ENCODE measurements at places on chromosomes 6 and 20. TPM values are rescaled to one million over a fixed set of nuclear protein-coding genes. Genes with fewer than 3 reads are reported as not detected.
A peak's percentile ranks its signal among the peaks of the same experiment; 100 is the strongest.

MUC22 gene
- not detected for total RNA-seq

GRCh38 chr20:38804221-38804620 lies 1.3 kb upstream of the PPP1R16B start:
- no peak for DNase-seq

- no peak for DNase-seq
These were observed 94.2 kb downstream of the FAM50B start for GRCh38 chr6:3943331-3943765.

- DNase-seq, result no peak
These were observed 97.4 kb upstream of the IFNGR1 start for GRCh38 chr6:137316626-137317025.

DNA sequence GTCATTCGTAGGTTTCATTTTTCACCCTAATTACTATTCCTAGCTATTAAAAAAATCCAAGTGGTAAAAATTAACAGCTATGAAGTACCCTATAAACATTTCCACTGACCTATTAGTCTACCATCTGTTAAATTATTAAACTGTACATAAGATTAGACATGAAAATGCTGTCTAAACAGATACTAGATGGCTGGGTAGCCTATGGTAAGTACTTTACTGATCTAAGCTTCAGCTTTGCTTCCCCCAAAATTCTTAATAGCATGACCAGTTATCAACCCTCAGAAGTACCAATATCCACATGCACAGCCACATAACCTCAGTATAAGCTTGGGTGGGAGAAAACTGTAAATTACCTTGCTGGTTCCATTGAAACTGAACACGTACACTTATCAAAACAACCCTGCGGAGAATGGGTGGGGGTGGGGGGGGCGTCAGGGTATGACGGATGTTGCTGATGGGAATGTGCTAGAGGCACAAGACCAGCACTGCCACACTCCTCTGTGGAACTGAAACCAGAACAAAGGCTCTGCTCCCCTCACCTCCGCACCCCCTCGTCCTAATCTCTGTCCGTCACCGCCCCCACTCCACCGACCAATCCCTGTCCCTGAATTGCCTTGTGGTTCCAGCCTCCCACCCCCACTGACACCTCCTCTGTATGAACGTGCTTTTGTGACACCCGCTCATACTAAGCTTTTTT lies 45.3 kb downstream of the B4GALT5 start:
- peak; percentile 66 for DNase-seq

ECT2L gene
- total RNA-seq, result 0.30 TPM

CENPW gene
- 7.4 TPM for total RNA-seq

DNA sequence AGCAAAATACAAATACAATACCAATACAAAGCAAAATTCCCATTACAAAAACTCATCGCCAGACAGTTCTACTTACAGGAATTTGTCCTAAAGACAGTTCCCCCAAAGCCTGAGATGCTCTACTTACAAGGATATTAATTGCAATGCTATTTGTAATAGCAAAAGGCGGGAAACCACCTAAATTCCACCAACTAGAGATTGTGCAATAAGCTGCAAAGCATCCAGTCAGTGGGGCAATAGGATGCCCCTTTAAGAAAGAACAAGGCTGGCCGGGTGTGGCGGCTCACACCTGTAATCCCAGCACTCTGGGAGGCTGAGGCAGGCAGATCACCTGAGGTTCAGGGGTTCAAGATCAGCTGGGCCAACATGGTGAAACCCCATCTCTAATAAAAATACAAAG lies 39.1 kb downstream of the FAM209B start:
- no peak for DNase-seq

DNA sequence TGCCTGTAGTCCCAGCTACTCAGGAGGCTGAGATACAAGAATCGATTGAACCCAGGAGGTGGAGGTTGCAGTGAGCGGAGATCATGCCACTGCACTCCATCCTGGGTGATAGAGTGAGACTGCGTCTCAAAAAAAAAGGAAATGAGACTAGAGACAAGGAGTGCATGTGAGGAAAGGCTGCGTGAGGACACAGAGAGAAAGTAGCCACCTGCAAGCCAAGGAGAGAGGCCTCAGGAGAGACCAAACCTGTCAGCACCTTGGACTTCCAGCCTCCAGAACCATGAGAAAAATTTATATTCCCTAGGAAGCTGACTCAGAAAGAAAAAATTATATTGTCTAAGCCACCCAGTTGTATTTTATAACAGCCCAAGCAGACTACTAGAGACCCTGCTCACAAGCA lies 7.4 kb upstream of the BEND3 start:
- DNase-seq, result no peak

- DNase-seq, result no peak
These were observed 64.6 kb downstream of the MAN1A1 start for GRCh38 chr6:119284861-119285521.

- no peak for DNase-seq
These were observed 43.0 kb downstream of the GOPC start for GRCh38 chr6:117559299-117559698.

GRCh38 chr6:35183935-35184334 lies 29.8 kb upstream of the SCUBE3 start:
- no peak for DNase-seq

GRCh38 chr6:28311139-28311823 lies 24.7 kb downstream of the ZSCAN31 start:
- no peak for DNase-seq

GRCh38 chr6:140871911-140872310 lies 1260.8 kb upstream of the GJE1 start:
- no peak for DNase-seq

- no peak for DNase-seq
These were observed 393.1 kb upstream of the ID4 start for GRCh38 chr6:19444041-19444440.

GRCh38 chr6:52577022-52577777 lies at the start of gene TRAM2:
Gene TRAM2 (minus strand): TSS chr6:52577060. CDS start chr6:52576915, 145 bp downstream.
- DNase-seq, result peak; percentile 90

- peak; percentile 48 for DNase-seq
These were observed 7.5 kb upstream of the FOXC1 start for GRCh38 chr6:1602049-1602713.

GRCh38 chr6:135535989-135536414 lies 38.5 kb upstream of the AHI1 start:
- DNase-seq, result no peak

DNA sequence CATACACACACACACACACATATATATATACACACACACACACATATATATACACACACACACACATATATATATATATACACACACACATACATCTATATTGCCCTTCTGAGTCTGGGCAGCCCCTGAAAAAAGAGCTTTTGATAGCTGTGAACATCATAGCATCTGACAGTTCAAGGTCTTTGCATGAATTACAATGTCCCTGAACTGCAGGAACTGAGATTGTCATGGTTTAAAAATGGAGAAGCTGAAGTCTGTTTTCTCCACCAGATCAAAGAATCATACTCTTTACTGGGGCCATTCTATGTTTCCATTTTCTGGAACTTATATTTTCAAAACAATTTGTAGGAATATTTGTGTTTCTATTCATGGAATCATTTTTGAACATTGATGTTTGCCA lies 189.8 kb downstream of the ZDHHC14 start:
- DNase-seq, result no peak

DNA sequence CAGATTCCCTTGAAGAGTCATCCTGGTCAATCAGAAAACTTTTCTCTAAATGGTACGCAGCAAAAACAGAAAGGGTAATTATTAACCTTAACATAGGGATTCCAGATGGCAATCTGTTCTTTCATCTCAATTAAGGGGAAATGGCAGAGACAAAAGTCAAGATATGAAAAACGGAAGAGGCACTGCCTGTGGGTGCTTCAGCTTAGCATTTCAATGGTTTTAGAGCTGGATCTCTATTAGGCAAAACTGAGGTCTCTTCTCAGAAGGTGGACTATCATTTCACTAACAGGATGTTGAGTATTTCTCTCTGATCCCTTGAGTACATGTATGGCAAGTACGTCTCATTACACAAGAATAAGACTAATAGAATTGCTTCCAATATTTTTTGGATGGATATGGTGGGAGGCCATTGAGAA lies 296.9 kb downstream of the HIVEP2 start:
- no peak for DNase-seq

TRAPPC3L gene
- 0.36 TPM for total RNA-seq

DNA sequence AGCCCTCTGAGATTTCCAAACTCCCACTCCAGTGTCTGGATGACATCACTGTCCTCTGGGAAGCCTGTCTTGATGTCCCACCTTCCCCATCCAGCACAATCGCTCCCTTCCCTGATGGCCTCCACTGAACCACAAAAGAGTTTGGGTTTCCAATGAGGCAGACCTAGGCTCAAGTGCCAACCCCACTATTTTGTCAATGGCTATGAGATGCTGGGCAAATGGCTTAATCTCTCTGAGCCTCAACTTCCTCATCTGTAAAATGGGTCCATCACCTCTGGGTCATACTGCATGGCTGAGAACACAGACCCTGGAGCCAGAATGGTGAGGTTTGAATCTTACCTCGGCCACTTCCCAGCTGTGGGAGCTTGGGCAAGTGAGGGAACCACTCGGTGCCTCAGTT lies 11.7 kb downstream of the SLC13A3 start:
- DNase-seq, result no peak

DNA sequence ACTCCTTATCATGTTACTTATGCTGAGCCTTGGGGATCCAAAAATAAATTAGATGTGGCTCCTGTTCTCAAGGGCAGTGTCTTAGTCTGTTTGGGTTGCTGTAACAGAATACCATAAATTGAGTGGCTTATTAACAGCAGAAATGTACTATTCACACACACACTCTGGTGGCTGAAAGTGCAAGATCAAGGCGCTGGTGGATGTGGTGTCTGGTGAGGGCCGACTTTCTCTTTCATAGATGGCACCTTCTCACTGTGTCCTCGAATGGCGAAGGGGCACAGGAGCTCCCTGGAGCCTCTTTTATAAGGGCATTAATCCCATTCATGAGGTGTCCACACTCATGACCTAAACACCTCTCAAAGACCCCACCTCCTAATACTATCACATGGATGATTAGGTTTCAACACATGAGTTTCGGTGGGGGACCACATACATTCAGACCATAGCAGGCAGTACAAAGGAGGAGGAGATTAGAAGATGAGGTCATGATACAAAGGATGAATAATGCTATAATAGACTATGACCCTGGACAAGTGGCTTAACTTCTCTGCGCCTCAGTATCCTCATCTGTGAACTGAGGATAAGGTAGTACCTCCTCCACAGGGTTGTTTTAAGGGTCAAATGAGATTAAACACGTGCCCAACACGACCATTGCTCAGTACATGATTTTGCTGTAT lies 34.1 kb downstream of the RPP40 start:
- DNase-seq, result no peak

GRCh38 chr6:151430886-151431285 lies 21.0 kb downstream of the RMND1 start:
- no peak for DNase-seq

GRCh38 chr6:19083801-19084200 lies 696.7 kb downstream of the RNF144B start:
- no peak for DNase-seq

GRCh38 chr6:138527411-138528088 lies 28.3 kb upstream of the NHSL1 start:
- no peak for DNase-seq

DNAH8 gene
- 0.03 TPM for total RNA-seq

All from aorta (tissue), 5 donors.